ENCODE measurements at places on chromosomes 6 and 20.

DNA sequence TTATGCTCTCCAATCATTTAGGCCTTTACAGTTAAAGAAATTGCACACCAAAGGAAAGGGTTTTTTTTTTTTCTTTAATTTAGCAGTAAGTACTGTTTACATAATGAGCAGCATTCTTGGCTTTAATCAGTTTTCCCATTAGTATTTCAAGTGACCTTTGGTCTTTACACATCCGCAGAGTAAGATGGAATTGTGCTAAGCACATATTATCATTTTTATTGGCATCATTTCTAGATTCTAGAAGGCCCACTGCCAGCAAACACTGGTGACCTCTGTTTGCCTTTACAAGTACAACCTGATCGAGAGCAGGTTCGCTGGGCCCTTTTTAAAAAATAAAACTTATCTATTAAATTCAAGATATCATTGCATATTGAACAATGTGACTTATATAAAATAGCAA lies 104.3 kb downstream of the ADGRG6 start:
- DNase-seq = no peak

- DNase-seq = no peak
Measured at GRCh38 chr6:107991061-107991460, 33.1 kb upstream of the SEC63 start.

DNA sequence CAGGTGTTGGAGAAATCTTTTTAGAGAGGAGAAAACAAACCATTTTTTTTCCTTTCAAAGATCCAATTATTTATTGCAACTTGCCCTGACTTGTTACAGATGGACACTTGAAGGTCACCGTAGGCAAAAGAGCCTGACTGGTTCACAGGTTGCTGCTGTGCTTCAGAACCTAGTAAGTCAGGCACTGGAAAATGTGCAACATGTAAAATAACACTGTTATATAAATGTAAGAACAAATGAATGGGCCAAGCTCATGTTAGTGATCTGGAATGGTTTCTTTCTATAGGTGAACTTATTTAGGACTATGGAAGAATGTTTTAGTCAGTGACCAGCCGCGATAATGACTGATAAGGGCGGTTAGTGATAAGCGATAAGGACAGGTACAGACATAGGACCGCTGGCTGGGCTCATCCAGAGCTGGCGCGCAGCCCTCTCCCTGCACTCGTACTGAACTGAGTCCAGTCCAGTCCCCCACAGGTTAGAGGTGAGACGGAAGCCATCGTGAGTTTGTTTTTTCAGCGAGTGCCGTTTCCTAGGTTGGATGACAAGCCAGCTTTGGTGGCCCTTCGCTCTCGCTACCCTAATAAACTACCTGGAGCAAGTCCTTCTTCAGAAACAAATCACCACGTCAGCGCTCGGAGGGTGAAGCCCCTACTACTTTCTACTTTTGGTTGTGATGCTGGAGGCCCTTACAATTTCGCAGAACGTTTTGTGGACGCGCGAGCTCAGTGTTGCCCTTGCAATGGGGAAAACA lies 94.4 kb upstream of the PRDM1 start:
- DNase-seq = no peak

- no peak for DNase-seq
Measured at GRCh38 chr6:63537959-63538300, 34.4 kb upstream of the LOC128125822 start.

- DNase-seq = no peak
Measured at GRCh38 chr6:105966481-105966880, 119.7 kb upstream of the PRDM1 start.

- no peak for DNase-seq
Measured at GRCh38 chr20:54680872-54681619, 205.7 kb downstream of the DOK5 start.

DNA sequence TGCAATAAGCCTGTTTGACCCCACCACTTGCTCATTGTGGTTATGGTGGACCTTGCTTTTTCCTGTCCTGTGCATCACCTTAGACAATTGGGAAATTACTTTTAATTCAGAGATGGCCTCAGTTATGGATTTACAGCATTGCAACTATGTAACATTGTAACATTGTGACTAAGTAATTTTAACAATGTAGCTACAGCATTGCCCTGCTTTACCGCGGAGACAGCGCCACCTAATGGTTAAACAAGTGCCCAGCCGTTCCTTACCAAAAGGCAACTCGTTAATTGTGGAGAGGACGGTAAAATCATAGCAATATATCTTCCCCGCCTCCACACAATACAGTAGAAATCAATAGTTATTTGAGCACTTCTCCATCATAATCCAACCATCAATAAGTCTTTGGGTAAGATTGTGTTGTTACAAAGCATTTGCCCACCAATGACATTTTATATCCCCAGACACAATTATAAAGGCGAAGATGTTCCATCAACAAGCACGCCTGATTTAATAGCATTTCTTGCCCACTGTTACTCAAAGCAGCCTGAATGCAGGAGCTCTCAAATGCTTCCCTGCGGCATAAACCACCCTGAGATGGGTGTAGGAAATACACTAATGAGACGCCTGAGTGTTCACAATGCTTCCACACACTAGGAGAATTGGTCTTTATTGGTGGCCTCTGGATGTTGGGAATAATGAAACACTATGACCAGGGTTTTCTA lies 93.7 kb downstream of the PROKR2 start:
- DNase-seq = no peak

- DNase-seq = peak; percentile 3
Measured at GRCh38 chr6:55578537-55579363, at the start of gene HMGCLL1. Gene HMGCLL1 (minus strand): TSS chr6:55579192. CDS start chr6:55579055, 137 bp downstream.
